AG10803 (cell line): ENCODE measurements at places on chromosomes 3 and 15.

GRCh38 chr3:17772556-17772955, 30.1 kb upstream of the TBC1D5 start:
- no peak for DNase-seq

DNA sequence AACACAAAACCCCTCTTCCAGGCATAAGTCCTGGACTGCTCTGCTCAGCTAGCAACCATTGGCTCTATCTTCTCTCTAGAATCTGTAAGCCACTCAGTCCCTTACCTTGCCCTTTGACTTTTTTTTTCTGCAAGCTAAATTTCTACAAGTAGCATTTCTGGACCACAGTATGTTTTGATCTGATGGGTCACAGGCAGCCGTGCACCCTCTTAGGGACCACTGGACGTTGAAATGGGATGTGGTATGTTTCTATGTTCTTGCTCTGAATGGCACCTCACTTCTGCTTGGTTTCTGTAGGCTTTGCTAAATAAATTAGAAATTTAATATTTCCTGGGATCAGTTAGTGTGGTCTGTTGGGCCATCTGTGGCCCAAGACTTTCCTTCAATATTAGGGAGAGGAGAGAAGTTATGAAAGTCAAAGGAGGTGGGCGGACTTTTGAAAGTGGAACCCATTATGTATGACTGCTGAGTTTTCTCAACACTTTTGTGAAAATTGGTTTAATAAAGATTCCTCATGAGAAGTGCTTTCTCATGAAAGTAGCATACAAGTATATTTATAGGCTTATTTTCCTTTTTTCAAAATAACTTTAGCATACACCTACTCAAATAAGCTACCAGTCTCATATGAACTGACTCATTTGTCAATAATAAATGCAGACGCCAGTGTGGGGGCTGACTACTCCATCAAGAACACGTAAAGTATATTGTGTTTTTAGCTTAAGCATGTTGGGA, 18.4 kb upstream of the TIPARP start:
- DNase-seq, result no peak

GRCh38 chr3:53230041-53230621, 25.7 kb downstream of the TKT start:
- no peak for DNase-seq

GRCh38 chr3:169449012-169449411, 214.5 kb downstream of the MECOM start:
- DNase-seq, result no peak

GRCh38 chr3:37954881-37955280, 35.7 kb upstream of the VILL start:
- DNase-seq, result no peak

GRCh38 chr3:236881-237280, 40.3 kb downstream of the CHL1 start:
- no peak for DNase-seq

- no peak for DNase-seq
Measured at GRCh38 chr3:23987356-23987755, 42.3 kb downstream of the NR1D2 start.

DNA sequence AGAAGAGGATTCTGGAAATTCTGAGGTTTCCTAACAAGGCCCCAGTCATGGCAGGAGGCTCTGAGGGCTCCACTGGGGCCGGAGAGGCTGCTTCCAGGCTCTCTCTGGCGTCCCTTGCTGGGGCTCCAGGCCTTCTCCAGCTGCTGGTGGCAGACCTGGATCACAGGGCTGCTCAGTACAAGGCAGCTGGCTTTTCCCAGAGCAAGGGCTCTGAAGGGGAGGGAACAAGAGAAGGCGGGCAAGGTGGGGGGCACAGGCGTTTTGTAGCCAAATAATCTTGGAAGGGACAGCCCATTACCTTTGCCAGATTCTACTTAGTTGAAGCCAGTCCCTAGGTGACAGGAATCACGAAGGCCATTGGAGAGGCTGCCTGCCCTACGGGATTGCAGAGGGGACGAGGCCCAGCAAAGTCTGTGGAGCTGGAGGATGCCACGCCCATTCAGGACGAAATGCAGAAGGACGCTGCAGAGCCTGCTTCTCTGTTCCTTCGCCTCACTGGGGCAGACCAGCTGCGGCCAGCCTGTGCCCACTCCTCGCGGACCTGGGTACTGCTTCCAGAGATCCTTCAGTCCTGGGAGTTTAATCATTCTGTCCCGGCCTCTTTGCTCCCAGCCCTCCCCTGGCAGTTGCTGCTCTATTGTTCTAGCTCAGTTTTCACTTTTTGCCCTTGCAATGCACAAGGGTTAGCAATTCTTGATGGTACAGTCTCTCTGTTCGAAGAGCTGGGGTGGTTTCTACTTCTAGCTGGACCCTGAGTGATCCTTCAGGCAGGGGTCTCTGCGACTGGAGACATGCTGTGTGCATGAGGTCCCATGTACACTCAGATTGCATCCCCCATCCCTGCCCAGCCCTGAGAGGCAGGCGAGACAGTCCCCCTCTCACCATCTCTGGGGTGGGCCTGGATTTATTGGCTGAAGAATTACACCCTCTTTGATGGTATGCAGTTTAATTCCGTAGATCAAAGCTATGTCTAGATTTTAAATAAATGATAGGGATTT, 149.3 kb upstream of the MEF2A start:
- DNase-seq, result no peak

DNA sequence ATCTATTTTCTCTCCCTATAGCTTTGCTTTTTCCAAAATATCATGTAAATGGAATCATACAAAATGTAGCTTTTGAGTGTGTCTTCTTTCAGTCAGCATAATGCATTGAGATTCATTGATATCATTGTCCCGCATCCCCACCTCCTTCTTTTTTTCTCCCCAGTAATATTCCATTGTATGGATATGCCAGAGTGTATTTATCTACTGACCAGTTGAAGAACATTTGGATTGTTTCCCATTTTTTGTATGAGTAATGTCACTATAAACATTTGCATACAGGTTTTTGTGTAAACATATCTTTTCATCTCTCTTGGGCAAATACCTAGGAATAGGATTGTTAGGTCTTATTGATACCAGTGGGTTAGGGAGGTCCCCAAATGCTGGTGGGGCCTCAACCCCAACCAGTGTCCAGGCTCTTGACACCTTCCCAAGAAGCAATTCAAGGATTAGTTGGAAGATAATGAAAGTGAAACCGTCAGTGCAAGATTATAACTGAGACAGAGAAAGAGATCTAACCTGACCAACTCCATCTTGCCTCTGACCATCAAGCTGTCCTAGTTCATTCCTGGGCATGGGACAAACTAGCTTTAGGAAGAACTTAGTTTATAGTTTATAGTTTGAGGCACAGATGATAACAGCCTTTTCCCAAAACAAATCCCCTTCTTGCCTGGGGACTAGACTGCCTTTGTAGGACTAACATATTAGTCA, 7.4 kb upstream of the SLC33A1 start:
- no peak for DNase-seq

GRCh38 chr3:47022641-47023071, 43.2 kb downstream of the NBEAL2 start:
- DNase-seq, result no peak

DNA sequence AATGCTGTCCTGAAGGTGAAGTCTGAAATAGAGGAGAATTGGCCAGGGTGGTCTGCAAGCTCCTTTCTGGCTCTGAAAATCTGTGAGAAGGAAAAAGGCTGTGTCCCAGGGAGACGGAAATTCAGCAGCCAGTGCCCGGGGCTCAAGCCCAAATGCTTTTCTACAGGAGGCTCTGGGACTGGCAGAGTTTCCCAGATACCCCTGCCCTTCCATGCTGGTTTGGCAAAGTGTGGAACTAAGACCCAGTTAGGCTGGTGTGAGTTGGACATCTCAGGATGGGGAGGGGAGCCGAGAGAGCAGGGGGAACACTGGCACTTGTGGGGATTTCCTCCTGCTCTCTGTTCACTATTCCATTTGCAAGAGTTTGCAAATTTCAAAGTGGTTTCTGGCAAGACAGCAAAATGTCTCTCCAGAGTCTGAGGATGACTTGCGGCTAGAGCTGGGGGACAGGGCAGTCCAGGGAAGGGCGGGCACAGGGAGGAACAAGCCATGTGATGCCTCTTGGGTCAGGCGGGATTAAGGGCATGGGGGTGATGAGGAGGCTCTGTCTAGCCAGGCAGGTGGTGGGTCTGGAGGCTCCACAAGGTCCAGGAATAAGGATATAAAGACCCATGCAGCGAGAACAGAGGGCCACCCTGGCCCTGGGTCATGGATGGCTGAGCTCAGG, 152.3 kb downstream of the RAB11A start:
- no peak for DNase-seq

DNA sequence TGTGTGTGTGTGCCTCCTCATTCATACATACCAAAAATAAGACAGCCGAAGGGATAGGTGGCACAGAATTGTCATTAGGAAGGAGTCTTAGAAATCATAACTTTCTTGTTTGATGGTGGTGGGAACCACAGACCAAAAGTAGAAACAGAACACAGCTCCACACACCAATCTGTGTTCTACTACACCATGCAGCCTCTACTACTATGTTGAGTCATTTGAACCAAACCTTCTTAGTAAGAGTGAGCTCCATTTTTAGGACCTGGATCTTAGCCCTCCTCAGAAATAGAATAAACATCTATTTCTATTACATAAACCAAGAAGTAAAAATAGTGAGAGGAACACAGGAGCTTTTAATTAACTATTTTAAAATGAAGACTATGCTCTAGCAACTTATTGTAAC, 27.9 kb upstream of the PLCH1 start:
- no peak for DNase-seq

- peak; percentile 68 for DNase-seq
Measured at GRCh38 chr3:125003369-125003853, 52.4 kb downstream of the HEG1 start.

- peak; percentile 5 for DNase-seq
Measured at GRCh38 chr15:45023659-45024225, 747 bp downstream of the SORD start.

- DNase-seq, result no peak
Measured at GRCh38 chr3:25119682-25120081, 308.4 kb upstream of the RARB start.

DNA sequence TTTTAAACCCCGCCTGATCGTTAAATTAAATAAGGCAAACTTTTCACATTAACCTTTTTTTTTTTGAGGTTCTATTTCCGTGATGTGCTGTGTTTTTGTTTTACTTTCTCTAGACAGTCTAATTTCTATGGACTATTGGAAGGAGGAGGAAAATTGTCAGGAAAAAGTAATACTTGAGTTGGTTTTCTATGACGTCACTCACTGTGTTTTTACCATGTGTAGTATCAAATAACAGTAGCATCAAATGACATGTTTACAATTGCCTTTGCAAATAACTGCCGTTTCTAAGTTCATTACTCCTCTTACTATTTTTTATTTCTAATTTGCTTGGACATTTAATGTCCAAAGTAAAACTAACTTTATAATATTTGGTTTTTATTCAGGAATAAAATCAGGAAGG, 32.3 kb downstream of the MYO1E start:
- DNase-seq, result no peak

- DNase-seq, result no peak
Measured at GRCh38 chr3:69433121-69433968, 47.5 kb upstream of the FRMD4B start.

- DNase-seq, result no peak
Measured at GRCh38 chr3:53820756-53821580, 25.3 kb downstream of the CHDH start.

DNA sequence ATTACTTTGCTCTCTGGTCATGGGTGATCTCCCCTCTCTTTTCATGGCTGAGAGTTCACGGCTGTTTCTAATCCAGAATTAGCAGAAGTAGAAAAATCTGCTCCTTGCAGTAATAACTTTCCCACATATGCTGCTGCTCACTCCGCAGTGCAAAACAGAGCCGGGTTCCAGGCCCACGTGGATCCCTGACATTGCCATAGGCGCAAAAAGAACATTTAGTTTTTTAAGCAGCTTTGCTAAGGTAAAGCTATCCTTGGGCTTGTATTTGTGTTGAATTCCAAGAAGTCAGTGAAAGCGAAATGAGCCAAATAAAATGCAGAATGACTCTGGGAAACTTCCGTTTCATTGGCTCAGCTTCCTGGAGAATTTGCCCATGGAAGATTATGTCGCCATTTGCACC, 633.7 kb upstream of the SUCLG2 start:
- no peak for DNase-seq

GRCh38 chr3:113222451-113223086, 11.2 kb downstream of the BOC start:
- no peak for DNase-seq

DNA sequence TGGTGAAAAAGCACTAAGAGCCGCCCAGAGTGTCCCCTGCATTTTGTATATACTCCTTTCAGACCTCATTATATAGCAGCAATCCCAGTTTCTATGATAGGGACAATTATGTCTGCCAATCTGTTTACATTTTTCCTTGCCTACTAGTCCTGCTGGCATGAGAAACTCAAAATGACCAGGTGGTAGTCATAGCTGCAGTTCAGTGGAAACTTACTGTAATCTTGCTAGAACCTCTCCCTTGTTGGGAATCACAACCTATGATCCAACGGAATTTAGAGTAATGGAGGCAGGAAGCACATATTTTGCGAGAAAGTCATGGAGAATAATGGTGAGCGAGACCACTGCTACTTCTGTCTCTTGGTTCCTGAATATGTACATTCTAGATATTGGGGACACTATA, 28.6 kb upstream of the MINAR1 start:
- DNase-seq, result peak; percentile 33

DNA sequence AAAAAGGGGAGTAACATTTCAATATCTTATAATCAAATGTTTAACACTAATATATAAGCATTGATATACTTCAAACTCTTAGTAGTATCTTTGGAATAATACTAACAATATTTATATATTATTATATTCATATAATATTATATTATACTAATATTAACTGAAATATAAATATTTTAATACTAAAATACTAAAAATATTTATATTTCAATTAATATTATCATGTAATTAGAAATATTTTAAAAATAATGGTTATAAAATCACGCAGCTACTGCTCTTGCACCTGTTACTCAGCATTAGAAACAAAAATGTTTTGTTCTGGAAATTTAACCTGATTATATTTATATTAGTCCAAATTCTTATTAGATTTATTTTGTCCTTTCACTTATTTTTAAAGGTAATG, 12.6 kb upstream of the ATP8B4 start:
- no peak for DNase-seq

GRCh38 chr3:10822055-10822454, 6.0 kb downstream of the SLC6A11 start:
- no peak for DNase-seq

DNA sequence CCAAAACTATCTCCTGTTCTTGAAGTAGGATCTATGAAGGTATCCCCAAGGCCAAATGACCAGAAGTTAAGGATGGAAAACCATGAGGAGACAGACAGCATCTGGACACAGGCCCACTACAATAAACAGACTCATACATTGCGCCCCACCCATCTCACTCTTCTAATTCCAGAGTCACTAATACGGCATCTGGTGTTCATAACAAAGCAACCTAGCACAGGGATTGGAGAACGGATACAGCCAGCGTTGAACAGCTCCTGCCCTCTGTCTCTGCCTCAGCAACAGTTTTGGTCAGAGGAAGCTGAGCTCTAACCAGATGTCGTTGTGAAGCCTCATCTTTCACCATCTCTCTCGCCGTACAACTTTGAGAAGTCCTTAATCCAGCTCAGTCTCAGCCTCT, 44.5 kb upstream of the CCDC80 start:
- DNase-seq, result peak; percentile 93

- DNase-seq, result no peak
Measured at GRCh38 chr3:28912120-28912885, 368.6 kb upstream of the RBMS3 start.

- no peak for DNase-seq
Measured at GRCh38 chr3:109098079-109098644, 19.8 kb downstream of the MORC1 start.

GRCh38 chr15:82843566-82843965, 34.1 kb downstream of the WHAMM start:
- no peak for DNase-seq
